OCI-M1 (cell line): ENCODE measurements at places on chromosomes 5 and 9.

DNA sequence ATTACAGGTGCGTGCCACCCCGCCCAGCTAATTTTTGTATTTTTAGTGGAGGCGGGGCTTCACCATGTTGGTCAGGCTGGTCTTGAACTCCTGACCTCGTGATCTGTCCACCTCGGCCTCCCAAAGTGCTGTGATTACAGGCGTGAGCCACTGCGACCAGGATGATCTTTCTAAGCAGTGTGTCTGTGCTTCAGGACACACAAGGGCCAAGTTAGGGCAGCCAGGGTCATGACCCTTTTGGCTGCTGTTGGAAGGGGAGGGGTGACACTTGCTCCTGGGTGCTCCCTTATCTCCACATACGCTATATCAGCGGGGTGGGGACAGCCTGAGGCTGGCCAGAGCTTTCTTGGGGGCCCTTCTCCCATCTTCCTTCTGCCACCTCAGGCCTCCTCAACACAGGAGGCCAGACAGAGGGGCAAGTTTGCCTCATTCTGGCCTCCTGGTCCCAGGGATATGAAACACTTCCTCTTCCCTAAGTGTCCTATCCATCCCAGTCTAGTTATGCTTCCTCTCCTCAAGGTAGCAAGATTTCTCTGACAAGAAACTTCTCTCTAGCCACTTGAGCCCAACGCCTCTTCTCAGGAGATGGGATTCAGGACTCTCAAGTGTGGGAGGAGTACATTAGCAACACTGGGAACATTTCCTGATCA, 1.9 kb upstream of the ZNF79 start:
- DNase-seq: no peak

GRCh38 chr5:11047030-11047429, 286.0 kb upstream of the DAP start:
- DNase-seq: no peak

DNA sequence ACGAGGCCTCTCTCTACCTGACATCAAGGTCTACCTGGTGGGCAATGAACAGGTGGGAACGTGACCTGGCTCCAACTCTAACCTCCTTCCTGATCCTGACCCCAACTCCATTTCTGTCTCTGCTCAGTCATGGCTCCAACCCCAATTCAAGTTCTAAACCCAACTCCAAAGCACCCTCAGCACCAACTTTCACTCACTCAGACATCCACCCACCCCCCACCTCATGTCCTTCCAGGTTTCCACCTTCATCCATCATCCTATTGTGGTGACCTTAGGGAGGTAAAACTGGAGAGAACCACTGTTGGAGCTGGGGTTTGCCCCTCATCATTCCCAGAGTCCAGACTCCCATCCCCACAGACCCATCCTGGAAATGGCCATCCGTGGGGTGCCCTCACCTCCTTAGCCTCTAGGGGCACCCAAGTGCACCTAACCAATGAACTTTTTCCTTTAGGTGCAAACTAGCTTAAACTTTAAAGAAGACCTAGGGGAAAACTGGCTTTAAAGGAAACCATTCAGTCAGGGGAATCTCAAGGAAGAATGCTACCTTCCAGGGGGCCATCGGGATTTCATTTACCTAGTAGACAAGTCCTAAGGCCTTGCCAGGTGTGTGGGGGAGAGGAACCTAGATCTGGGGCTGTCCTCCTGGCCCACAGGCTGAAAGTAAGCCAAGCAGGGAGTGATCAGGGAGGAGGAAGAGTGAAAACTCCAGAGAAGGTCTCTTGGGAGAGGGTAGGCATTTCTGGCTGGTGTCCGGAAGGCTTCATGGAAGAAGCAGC, 11.3 kb downstream of the RGS14 start:
- peak; percentile 47 for DNase-seq

DNA sequence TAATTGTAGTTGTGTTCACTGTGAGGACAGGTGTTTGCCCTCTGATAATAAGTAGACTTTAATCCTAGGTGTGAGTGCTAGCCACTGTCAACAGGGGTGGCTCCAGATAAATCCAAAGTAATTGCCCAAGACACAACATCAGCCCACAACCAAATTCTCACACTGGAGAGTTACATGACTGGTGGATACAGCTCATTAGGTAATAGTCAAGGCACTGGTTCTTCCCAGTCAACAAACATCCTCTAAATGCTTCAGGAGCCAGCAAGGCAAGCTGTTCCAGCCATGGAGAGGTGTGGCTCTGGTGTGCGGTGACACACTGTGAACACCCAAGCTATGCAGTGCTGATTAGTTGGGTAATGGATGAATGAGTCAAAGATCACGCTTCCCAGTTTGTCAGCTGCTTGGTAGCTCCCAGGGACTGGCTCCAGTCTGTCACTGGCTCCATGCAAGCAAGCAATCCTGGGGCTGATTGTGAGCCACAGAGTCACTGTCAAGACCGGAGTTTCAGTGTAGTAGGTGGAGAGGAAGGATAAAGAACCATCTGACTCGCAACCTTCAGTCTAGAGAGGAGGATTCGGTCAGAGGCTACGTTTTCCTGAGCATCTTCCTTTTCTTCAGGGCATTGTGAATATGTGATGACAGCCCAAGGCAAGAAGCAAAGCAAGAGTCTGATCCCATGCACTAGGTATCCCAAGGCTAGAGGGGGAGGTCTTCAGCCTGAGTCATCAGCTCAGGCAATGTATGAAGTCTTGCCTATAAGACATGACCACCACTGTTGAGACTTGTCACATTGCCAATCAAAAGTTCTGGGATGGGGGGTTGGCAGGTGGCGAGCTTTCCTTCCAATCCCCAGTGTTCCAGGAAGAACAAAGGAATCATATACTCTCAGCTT, 63.1 kb downstream of the UGCG start:
- no peak for DNase-seq

GRCh38 chr9:123614306-123615263, 258.6 kb downstream of the CRB2 start:
- DNase-seq: no peak

- peak; percentile 75 for DNase-seq
These were observed 41.9 kb upstream of the AGXT2 start for GRCh38 chr5:35089334-35090314.

DNA sequence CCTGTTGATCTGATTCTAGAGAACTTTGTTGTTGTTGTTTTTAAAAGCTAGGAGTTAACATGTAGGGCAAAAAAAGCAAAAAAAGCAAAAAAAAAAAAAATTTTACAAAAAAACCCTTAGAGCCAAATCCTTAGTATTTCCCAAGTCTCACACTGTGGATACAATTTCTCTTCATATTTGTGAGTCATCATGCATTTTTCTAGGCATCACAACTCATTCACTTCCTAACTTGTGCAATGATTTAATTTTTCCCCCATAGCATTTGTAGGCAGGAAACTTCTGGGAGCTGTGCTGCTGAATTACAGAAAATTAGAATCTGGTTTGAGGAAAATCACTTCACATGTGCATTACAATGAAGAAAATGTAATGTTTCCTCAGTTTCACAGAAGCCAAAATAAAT, 91.9 kb downstream of the MARCHF3 start:
- no peak for DNase-seq

- no peak for DNase-seq
These were observed 62.8 kb upstream of the VCAN start for GRCh38 chr5:83408719-83409118.
